ENCODE measurements at places on chromosomes 6 and 20. TPM values are rescaled to one million over a fixed set of nuclear protein-coding genes. Genes with fewer than 3 reads are reported as not detected.

- peak overlapping the region; percentile 50 for H3K27ac ChIP-seq
- H3K36me3 ChIP-seq = peaks cover 8% of the 10 kb centered on the region
- H3K4me1 ChIP-seq = peaks cover 3% of the 10 kb centered on the region
- no peak for DNase-seq
- H3K4me3 ChIP-seq = no peak overlapping the region
Observed at GRCh38 chr6:43785904-43786303, 15.9 kb downstream of the VEGFA start.

KIFC1 gene
- total RNA-seq = 0.25 TPM

E2F1 gene
- total RNA-seq = 0.82 TPM

AKAP12 gene
- 5.9 TPM for total RNA-seq

- H3K4me3 ChIP-seq = peak within 1 kb of the TSS; percentile 70
- H3K36me3 ChIP-seq = no peaks in the 10 kb centered on the region
- H3K27me3 ChIP-seq = no peaks in the 10 kb centered on the region
- peak; percentile 79 for DNase-seq
Observed at GRCh38 chr6:131950767-131951575, at the start of gene CCN2. Gene CCN2, minus strand, starts transcription at chr6:131951372. Its CDS starts 200 bp downstream, at chr6:131951172.

RNF144B gene
- total RNA-seq = 33.6 TPM

MOCS1 gene
- 33.4 TPM for total RNA-seq

TRIM31 gene
- total RNA-seq = not detected

GRCh38 chr6:91713911-91714310 is 1127.0 kb upstream of the MAP3K7 start:
- no peaks in the 10 kb centered on the region for H3K4me1 ChIP-seq
- H3K36me3 ChIP-seq = no peaks in the 10 kb centered on the region
- DNase-seq = no peak

GRCh38 chr6:53582963-53583362 is 38.1 kb upstream of the GCLC start:
- no peaks in the 10 kb centered on the region for H3K36me3 ChIP-seq
- no peak overlapping the region for H3K27ac ChIP-seq
- H3K4me3 ChIP-seq = no peak overlapping the region
- no peak for DNase-seq
- no peaks in the 10 kb centered on the region for H3K27me3 ChIP-seq

DNA sequence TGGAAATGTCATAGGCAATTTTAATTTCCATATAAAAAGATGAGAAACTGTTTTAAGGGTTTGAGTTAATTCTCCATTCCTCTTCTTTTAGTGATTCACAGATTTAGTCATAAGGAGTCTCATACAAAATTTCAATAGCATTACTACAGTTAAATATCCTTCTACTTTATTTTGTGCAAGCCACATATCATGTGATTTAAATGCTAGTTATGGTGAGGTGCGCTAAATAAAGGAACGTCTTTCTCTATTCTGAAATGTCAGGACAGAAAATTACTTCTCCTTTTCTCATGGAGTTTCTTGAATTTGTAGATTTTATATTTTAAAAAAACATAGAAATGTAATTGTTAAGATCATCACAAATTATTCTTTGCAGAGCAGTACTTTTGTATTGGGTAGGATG is 50.0 kb upstream of the SUPT3H start:
- H3K36me3 ChIP-seq = no peaks in the 10 kb centered on the region
- no peak overlapping the region for H3K27ac ChIP-seq
- peaks cover 14% of the 10 kb centered on the region for H3K4me1 ChIP-seq

DNA sequence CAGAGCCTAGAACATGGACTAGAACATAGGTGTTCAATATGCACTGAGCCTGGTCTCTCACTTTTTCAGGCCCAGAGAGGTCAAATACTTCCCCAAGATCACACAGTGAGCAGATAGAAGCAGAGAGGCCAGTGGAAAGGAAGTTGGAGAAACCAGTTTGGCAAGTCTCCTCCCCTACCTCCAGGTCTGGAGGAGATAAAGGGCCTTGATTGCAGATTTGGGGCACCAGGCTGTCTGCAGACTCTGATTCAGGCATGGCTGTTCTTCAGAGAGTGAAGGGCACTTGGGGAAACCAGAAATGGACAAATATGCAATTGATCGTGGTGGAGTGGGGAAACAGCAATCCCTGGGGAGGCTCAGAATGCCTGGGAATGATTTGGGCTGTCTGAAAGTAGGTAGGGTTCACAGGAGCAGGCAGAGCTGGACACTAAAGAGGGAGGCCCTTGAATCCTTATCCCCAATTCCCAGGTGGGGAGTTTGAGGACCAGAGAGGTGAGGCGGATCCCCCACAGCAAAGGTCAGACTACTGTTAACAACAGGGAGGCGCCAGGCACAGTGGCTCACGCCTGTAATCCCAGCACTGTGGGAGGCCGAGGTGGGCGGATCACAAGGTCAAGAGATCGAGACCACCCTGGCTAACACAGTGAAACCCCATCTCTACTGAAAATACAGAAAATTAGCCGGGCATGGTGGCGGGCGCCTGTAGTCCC is 2.3 kb downstream of the PEDS1 start:
- DNase-seq = no peak
- H3K27ac ChIP-seq = peak overlapping the region; percentile 96
- H3K4me1 ChIP-seq = peaks cover 59% of the 10 kb centered on the region
- no peaks in the 10 kb centered on the region for H3K36me3 ChIP-seq

NNAT gene
- total RNA-seq = 0.50 TPM

- peaks cover 41% of the 10 kb centered on the region for H3K4me1 ChIP-seq
- peaks cover 8% of the 10 kb centered on the region for H3K27me3 ChIP-seq
- DNase-seq = no peak
- H3K36me3 ChIP-seq = no peaks in the 10 kb centered on the region
Observed at GRCh38 chr6:108164815-108165706, 761 bp upstream of the NR2E1 start.

DNA sequence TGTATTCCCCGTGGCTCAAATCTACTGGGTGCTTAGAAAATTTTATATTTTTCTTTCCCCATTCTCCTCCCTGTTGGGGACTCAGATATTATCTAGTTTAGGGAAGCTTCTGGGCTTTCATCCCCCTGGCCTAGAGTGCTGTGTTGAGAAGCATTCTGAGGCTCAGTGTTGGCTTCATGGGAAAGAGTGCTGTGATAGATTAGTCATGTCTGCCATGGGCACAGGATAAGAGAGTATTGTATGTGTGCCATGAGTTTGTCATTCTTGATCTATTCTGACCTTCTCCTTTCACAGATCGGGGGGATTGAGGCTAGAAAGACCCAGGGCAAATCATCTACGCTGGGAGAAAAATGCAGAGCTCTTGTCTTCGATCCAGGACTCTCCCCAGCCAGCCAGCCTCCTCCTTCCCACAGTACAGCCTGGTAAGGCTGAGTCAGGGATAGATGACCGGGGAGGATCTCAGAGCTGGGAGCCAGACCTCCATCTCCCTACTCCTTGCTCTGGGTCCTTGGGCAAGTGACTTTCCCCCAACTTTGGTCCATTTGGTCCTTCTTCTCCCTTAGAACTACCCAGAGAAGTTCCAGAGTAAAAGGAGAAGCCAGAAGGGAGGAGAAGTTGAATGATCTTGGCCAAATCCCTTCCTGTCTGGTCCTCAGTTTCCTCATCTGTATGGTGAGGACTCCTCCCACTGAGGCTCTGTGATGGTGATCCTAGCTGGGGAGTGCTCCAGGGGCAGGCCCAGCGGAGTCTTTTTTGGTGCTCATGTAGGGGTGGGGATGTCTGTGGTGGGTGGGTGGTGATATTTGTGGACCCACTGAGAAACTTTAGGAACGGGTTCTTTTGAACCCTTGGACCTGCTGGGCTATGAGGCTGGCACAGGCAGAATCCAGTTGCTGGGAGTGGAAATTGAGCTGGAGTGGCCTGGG is 5.0 kb downstream of the SRC start:
- no peak for DNase-seq
- H3K27ac ChIP-seq = no peak overlapping the region
- H3K4me3 ChIP-seq = no peak overlapping the region
- H3K27me3 ChIP-seq = peaks cover 5% of the 10 kb centered on the region

KCNG1 gene
- total RNA-seq = not detected

WFDC10A gene
- total RNA-seq = not detected

DNA sequence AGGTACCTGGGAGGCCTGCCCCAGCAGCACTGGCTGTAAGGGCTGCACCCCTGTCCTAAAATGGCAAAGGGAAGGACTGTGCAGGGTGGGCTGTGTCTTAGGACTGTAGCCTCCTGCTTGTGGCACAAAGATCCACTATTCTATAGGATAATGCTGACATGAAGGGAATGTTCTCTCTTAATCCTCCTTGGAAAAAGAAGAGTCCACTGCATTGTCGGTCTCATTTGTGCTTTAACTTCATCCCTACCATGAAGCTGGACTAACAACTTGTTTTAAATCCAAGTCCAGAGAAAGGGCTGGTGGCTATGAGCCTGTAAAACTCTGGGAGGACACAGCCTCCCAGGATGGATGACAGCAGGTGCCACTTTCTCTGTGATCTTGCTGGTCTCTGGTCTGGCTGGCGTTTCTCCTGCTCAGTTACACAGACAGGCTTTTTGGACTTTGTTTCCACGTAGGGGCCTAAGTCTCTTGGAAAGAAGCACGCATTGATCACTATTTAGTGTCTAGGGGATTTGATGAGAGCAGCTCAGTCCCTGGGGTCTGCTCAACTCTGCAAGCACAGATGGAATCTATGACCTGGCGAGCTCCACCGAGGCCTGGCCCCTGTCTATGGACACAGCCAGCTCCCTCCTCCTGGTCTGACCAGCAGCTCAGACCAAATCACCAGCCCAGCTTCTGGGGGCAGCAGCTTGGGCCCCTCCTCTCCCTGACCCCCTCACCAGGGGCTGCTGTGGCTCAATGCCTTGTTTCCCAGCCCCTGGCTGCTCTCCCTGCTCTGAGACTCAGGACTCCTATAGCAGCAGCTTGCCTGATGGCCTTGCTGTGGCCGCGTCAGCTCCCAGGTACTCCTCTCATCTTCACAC is 4.8 kb downstream of the CST3 start:
- H3K27me3 ChIP-seq = no peaks in the 10 kb centered on the region

- H3K4me1 ChIP-seq = no peaks in the 10 kb centered on the region
- no peak overlapping the region for H3K27ac ChIP-seq
- H3K4me3 ChIP-seq = no peak overlapping the region
- H3K27me3 ChIP-seq = peaks cover 3% of the 10 kb centered on the region
Observed at GRCh38 chr20:20375862-20376261, 8.0 kb downstream of the INSM1 start.

GRCh38 chr20:17494201-17494600 is 37.0 kb downstream of the BFSP1 start:
- no peak overlapping the region for H3K4me3 ChIP-seq
- no peaks in the 10 kb centered on the region for H3K4me1 ChIP-seq
- no peak for DNase-seq
- no peak overlapping the region for H3K27ac ChIP-seq
- H3K36me3 ChIP-seq = no peaks in the 10 kb centered on the region
- no peaks in the 10 kb centered on the region for H3K27me3 ChIP-seq

SLC13A3 gene
- 0.32 TPM for total RNA-seq

- H3K4me1 ChIP-seq = peaks cover 47% of the 10 kb centered on the region
- DNase-seq = no peak
- peak overlapping the region; percentile 93 for H3K27ac ChIP-seq
- H3K4me3 ChIP-seq = peak overlapping the region; percentile 40
- H3K27me3 ChIP-seq = no peaks in the 10 kb centered on the region
- H3K36me3 ChIP-seq = peaks cover 33% of the 10 kb centered on the region
Observed at GRCh38 chr6:139277161-139277560, 14.6 kb downstream of the TXLNB start.

CST4 gene
- total RNA-seq = not detected

- no peak overlapping the region for H3K4me3 ChIP-seq
- no peaks in the 10 kb centered on the region for H3K36me3 ChIP-seq
- H3K27me3 ChIP-seq = no peaks in the 10 kb centered on the region
- H3K4me1 ChIP-seq = no peaks in the 10 kb centered on the region
Observed at GRCh38 chr6:67450641-67451040, 1184.4 kb upstream of the ADGRB3 start.

CDH22 gene
- total RNA-seq = 0.11 TPM

- no peak for DNase-seq
- H3K36me3 ChIP-seq = no peaks in the 10 kb centered on the region
- H3K4me3 ChIP-seq = no peak overlapping the region
- no peak overlapping the region for H3K27ac ChIP-seq
- no peaks in the 10 kb centered on the region for H3K27me3 ChIP-seq
Observed at GRCh38 chr20:50313827-50314677, 123.4 kb downstream of the CEBPB start.

- no peak overlapping the region for H3K27ac ChIP-seq
- H3K27me3 ChIP-seq = no peaks in the 10 kb centered on the region
- DNase-seq = no peak
- no peak overlapping the region for H3K4me3 ChIP-seq
- H3K4me1 ChIP-seq = no peaks in the 10 kb centered on the region
Observed at GRCh38 chr6:167020206-167020605, 21.0 kb downstream of the CEP43 start.

SPATA25 gene
- 1.3 TPM for total RNA-seq

GRCh38 chr6:36113703-36114102 is 16.6 kb upstream of the MAPK13 start:
- H3K36me3 ChIP-seq = peaks cover 7% of the 10 kb centered on the region
- peaks cover 31% of the 10 kb centered on the region for H3K4me1 ChIP-seq
- no peak overlapping the region for H3K4me3 ChIP-seq
- no peak for DNase-seq
- H3K27ac ChIP-seq = no peak overlapping the region

- H3K4me1 ChIP-seq = no peaks in the 10 kb centered on the region
- H3K27me3 ChIP-seq = no peaks in the 10 kb centered on the region
- no peak overlapping the region for H3K27ac ChIP-seq
- no peak for DNase-seq
- H3K36me3 ChIP-seq = no peaks in the 10 kb centered on the region
- H3K4me3 ChIP-seq = no peak overlapping the region
Observed at GRCh38 chr20:30611239-30611984, 646.1 kb upstream of the DEFB115 start.

GRCh38 chr20:19130613-19130984 is 81.8 kb upstream of the SLC24A3 start:
- no peak for DNase-seq
- H3K4me1 ChIP-seq = no peaks in the 10 kb centered on the region
- no peaks in the 10 kb centered on the region for H3K36me3 ChIP-seq
- no peak overlapping the region for H3K4me3 ChIP-seq

DNA sequence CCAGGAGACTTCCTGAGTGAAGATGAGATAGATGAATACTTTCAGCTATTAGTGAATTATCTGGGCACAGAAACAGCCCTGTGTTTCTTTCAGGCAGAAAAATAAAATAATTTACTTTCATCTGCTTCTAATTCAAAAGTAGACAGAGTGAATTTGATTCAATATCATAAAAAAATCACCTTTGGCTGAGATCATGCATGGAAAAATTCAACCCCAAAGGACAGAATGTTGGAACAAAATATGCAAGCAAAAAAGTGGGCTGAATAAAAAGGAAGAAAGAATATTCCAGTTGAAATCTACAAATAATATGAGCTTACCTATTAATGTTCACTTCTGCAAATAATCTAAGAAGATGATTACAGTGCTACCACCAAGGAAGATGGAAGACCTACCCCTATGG is 546.9 kb downstream of the TFAP2B start:
- H3K27ac ChIP-seq = no peak overlapping the region
- H3K36me3 ChIP-seq = no peaks in the 10 kb centered on the region
- no peak overlapping the region for H3K4me3 ChIP-seq
